ENCODE measurements at places on chromosomes 16 and 17. TPM values are rescaled to one million over a fixed set of nuclear protein-coding genes. Genes with fewer than 3 reads are reported as not detected.

GRCh38 chr17:21177854-21178600 lies 35.9 kb downstream of the TMEM11 start:
- no peak overlapping the region for H3K4me3 ChIP-seq
- peaks cover 3% of the 10 kb centered on the region for H3K36me3 ChIP-seq
- no peak overlapping the region for H3K27ac ChIP-seq
- H3K27me3 ChIP-seq, result no peaks in the 10 kb centered on the region

GRCh38 chr16:19344224-19344801 lies 58.8 kb downstream of the CLEC19A start:
- H3K4me1 ChIP-seq, result no peaks in the 10 kb centered on the region
- H3K27ac ChIP-seq, result no peak overlapping the region
- H3K4me3 ChIP-seq, result no peak overlapping the region
- no peaks in the 10 kb centered on the region for H3K27me3 ChIP-seq
- no peaks in the 10 kb centered on the region for H3K36me3 ChIP-seq

- H3K36me3 ChIP-seq, result no peaks in the 10 kb centered on the region
- peak; percentile 78 for DNase-seq
- H3K4me1 ChIP-seq, result peaks cover 25% of the 10 kb centered on the region
- no peaks in the 10 kb centered on the region for H3K27me3 ChIP-seq
- peak overlapping the region; percentile 48 for H3K27ac ChIP-seq
These were observed 27.5 kb downstream of the TRPV3 start for GRCh38 chr17:3529817-3530741.

GRCh38 chr16:67882374-67883145 lies 2.1 kb upstream of the NRN1L start:
- peaks cover 37% of the 10 kb centered on the region for H3K4me1 ChIP-seq
- H3K36me3 ChIP-seq, result peaks cover 66% of the 10 kb centered on the region
- no peak for DNase-seq

- no peaks in the 10 kb centered on the region for H3K27me3 ChIP-seq
- no peak overlapping the region for H3K4me3 ChIP-seq
- DNase-seq, result no peak
- H3K27ac ChIP-seq, result no peak overlapping the region
These were observed 11.9 kb upstream of the CCL17 start for GRCh38 chr16:57392694-57393093.

KRT36 gene
- total RNA-seq, result not detected

GRCh38 chr17:77510133-77510796 lies 369.5 kb downstream of the SEC14L1 start:
- H3K36me3 ChIP-seq, result no peaks in the 10 kb centered on the region
- no peak overlapping the region for H3K4me3 ChIP-seq
- no peak overlapping the region for H3K27ac ChIP-seq
- H3K27me3 ChIP-seq, result no peaks in the 10 kb centered on the region
- no peak for DNase-seq

DNA sequence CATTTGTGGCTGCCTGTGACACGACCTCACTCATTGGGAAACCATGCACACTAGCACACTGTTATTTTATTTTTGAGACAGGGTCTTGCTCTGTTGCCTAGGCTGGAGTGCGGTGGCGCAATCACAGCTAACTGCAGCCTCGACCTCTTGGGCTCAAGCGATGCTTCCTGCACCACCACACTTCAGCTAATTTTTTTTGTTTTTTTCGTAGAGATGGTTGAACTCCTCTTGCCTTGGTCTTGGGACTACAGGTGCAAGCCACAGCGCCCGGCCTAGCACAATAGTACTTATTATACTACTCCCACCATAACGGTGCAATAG lies 2.8 kb upstream of the NPTX1 start:
- H3K27ac ChIP-seq, result no peak overlapping the region
- no peak overlapping the region for H3K4me3 ChIP-seq
